ENCODE measurements at places on chromosomes 3 and 15. TPM values are rescaled to one million over a fixed set of nuclear protein-coding genes. Genes with fewer than 3 reads are reported as not detected.

- no peak for DNase-seq
Measured at GRCh38 chr3:157650172-157650571, 147.0 kb upstream of the VEPH1 start.

SEMA3F gene
- total RNA-seq = 9.4 TPM

MYNN gene
- 44.4 TPM for total RNA-seq

DNA sequence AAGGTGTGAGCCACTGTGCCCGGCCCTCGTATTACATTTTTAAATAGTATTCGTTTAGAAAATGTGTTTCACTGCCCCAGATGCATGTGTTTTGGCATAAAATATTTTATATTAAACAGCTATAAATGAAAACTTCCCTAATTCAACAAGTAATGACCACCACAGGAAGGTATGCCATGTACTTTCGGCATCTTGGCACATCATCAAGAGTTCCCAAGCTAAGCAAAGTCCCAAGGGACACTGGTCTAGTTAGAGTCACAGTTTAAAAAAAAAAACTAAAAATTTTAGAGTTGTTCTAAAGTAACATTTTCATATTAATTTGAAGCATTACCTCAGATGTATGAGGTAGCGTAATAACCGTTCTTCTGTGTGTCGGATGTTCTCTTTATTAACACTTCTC is 15.6 kb upstream of the ARPP19 start:
- no peak for DNase-seq

DNA sequence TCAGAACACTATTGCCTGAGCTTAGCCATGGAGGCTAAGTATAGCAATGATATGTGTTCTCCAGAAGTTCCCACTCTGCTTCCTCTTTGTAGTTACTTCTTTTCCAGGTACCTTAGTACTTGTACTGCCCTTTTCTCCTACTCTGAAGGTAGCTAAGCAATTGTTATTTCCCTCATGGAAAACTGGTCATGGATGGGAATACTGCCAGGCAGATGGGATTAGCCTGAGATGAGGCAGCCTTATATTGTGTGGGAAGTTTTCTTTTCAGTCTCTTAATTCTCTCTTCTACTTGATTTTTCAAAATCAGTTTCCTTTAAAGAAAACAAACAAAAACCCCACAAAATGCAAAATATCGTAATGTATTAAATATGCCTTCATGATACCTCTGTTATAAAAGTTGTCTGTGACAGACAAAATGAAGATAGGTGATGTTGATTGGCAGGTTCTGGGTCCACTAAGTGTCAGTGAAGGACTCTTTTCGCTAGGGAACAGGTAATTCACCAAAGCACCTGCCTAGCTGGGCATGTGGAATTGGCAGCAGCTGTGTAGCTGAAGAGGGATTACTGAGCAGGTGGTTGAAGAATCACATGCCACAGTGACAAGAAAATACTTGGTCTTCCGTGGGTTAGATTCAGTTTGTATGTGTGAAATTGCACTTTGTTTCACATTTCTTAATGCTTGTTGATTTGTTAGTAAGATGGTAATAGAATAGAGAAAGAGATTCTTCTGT is 4.1 kb downstream of the ZNF609 start:
- no peak for DNase-seq

DNA sequence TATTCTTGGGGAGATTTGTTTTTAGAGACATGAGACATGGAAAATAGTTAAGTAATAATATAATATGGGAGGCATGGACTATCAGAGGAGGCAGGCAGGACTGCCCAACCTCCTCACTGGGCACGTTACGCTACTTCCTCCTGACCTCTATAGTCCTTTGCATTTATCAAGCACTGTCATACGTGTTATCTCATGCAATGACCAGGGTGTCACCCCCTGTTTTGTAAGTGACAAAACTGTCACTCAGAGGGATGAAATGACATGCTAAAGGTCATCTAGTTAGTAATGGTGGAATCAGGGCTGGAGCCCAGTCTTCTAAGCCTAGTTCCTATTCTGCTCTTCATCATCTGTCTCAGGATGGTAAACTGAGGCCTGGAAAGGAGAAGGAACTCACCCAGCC is 66.7 kb downstream of the ST6GAL1 start:
- DNase-seq = no peak

NANOGP8 gene
- total RNA-seq = not detected

DNA sequence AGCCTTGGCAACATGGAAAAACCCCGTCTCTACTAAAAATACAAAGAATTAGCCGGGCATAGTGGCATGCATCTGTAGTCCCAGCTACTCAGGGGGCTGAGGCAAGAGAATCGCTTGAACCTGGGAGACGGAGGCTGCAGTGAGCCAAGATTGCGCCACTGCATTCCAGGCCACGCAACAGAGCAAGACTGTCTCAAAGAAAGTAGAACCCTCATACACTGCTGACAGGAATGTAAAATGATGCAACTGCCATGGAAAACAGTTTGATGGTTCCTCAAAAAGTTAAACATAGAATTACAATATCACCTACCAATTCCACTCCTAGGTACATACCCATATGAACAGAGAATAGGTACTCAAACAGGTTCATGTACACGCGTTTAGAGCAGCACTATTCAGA is 158.9 kb downstream of the TBC1D5 start:
- no peak for DNase-seq

DNA sequence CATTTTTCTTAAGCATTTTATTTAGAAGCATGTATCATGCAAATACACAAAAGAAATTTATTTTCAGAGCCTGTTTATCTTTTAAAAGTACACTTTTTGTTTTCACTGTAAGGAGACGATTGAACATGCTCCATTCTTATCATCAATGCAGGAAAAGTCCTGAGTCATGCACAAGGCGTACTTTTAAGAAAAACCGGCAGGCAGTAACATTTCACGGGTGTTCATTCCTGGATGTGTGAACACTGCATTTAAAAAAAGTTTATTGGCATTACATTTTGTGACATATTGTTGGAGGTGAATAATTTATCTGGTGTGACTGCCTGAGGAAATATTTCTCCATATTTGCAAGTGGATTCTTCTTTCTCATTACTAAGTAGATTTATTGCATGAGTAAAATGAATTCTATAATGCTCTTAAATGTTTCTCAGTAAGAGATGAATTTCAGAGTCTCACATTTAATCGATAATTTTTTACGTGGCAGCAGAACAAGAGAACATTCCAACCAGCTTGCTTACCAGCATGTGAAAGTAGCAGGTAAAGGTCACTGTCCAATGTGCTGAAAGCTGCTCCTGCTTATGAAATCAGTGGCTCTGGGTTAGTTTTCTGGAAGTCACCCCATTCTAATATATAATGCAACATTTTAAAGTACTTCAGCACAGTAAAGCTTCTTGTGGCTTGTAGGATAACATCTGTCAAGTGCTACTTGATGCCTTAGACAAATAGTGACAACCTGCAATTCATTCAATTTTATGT is 87.0 kb downstream of the SV2B start:
- no peak for DNase-seq

DNA sequence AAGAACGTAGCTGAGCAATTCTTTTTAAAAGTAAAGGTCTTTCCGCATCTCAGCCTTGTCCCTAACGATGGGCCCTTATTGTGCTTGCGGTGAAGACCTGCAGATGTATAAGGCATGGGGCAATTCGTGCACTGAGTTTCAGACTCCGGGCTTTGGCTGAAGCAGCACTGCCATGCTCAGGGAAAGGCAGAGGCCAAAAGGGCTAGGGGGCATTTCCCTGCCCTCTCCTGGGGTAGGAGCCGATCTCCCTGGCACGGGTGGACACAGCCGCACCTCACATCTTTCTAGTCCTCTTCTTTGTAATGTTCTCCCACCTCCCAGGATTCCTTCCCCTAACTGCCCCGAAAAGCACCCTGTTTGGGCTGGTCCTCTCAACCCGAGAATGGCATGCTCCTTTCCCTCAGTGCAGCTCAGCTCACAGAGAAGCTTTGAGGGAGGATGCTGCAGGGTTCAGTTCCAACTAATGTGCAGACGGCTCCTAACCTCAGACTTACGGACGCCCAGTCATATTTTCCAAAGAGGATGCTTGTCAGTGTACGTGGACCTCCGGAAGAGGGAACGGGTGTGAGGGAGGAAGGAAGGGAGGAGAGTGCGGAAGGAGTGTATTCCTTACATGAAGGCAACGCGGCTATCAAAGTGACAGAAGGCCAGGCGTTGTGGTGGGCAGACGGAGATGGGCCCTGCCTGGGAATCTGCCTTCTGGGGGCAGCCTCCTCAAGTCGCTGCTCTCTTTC is 61.2 kb downstream of the SYNM start:
- DNase-seq = no peak

GRCh38 chr3:5442786-5443138 is 255.3 kb downstream of the EDEM1 start:
- no peak for DNase-seq

ELP6 gene
- total RNA-seq = 27.3 TPM

DNA sequence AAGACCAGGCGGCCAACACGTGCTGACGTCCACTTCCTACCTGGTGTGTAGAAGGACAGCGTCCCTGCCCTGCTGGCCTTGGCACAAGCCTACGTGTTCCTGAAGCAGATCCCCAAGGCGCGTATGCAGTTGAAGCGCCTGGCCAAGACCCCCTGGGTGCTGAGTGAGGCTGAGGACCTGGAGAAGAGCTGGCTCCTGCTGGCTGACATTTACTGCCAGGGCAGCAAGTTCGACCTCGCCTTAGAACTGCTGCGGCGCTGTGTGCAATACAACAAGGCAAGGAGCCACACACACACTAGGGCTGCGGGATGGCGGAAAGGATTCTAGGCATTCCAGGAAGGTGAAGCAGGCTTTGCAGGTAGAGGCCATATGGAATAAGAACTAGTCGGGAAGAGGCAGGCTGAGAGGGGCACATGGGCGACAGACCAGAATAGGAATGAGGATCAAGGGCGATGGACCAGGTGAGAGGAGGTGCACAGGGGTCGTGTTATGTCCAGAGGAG is 15.9 kb downstream of the CSRNP1 start:
- DNase-seq = no peak

- DNase-seq = no peak
Measured at GRCh38 chr3:168889666-168890065, 773.8 kb downstream of the MECOM start.

DNA sequence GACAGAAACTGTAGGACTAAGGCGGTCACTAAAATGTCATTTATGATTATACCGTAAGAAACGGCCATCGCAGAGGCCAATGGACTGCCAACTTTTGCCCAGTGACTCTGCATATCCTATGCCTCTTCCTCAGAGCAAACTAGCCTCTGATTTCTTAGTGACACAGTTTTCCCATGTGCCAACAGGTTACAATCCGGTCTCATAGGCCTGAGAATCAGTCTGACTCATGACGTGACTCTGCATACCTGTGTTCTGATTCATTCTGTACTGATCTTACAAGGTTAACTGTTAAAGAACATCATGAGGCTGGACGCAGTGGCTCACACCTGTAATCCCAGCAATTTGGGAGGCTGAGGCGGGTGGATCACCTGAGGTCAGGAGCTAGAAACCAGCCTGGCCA is 17.8 kb downstream of the RUBCN start:
- DNase-seq = no peak

AMOTL2 gene
- total RNA-seq = 62.0 TPM

DNA sequence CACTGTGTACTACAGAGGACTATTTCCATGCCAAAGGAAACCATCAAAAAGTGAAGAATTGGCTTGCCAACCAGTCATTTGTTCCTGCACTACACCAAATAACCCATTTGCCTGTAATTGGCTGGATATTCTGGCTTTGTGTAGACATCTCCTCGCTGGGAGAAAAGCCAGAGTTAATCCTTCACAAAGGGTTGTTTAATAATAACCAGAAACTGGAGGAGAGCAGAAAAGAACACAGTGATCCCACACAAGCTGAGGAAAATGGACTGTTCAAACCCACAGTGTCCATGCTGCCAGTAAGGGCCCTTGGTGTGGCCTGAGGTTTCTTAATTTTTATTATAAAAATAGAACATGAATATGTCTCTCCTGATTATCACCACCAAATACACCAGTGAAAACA is 294.0 kb downstream of the RORA start:
- no peak for DNase-seq

TF gene
- 4.1 TPM for total RNA-seq

DNA sequence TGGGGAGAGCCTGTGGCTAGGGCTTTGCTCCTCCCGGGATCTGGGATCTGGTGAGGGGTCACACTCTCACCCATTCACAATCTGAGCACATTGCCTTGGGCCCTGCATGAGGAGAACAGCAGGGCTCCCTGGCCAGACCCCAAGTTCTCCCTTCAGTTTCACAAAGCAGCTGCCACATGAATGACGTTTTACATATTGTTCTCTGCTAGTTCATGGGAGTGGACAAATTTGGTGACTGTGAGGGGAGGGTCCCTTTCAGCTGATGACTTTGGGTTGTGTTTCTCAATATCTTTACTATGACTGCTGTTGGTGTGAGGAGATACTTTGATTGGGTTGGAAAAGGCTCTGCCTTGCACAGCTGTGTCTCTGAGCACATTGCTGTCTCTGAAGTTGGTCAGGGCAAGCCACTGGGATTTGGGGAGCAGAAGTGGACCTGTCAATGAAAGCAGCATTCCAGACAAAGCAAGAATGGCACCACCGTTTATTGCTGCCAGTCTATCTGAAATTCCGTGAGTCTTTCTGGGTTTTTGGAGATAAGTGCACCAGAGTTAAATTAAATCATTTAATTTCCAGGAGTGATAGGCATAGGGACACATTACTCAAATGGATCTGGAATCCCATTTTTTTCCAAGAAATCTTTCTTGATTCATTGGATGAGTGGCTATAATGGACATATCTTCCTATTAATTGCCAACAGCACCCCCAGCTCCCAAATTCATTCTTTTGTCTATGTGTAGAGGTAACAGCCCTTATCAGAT is 10.3 kb downstream of the TIMP4 start:
- DNase-seq = no peak

- no peak for DNase-seq
Measured at GRCh38 chr3:70832834-70833205, 520.4 kb upstream of the MDFIC2 start.
